ENCODE measurements at places on chromosomes 7 and 10.

- DNase-seq: no peak
Observed at GRCh38 chr7:49821181-49821580, 47.7 kb downstream of the VWC2 start.

GRCh38 chr10:88765816-88766215 is 6.0 kb downstream of the LIPN start:
- DNase-seq: no peak

GRCh38 chr10:61719906-61720305 is 57.2 kb downstream of the CABCOCO1 start:
- no peak for DNase-seq

GRCh38 chr7:155295511-155295910 is 2.2 kb upstream of the INSIG1 start:
- DNase-seq: no peak

DNA sequence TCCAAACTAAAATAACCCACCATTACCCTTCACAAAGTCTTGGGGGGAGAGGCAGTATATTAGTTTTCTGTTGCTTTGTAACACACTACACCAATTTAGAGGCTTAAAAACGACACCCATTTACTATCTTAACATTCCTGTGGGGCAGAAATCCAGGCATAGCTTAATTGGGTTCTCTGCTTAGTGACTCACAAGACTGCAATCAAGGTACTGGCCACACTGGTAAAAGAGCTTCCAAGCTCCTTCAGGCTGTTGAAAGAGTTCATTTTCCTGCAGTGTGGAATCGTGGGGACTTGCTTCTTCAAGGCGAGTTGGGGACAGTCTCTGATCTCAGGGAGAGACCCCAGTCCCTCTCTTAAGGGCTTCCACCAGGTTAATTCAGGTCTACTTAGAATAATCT is 139.1 kb downstream of the XPNPEP1 start:
- DNase-seq: no peak

- no peak for DNase-seq
Observed at GRCh38 chr10:124303662-124304418, 114.9 kb downstream of the OAT start.

- DNase-seq: peak; percentile 27
Observed at GRCh38 chr7:94763268-94763667, 107.3 kb upstream of the SGCE start.

DNA sequence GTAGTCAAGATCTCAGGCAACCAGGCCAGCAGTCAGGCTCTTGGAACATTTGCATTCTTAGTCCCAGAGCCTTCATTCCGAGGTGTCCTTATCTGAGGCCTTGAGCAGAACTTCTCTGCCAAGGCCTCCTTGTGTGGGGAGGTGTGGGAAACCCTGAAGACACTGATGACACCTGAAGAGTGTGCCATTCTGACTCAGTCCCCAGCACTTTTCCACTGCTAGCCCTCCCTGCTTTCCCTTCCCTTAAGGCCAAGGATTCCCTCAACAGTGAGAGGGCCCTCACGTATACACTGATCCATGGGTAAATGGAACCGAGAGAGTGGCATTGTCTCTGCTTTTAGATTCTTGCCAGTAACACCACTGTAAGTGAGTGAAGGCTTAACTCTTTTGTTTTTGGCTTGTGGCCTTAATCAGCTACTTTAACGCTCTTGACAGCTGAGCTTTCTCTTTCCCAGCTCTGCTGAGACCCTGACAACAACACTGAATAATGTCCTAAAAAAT is 30.3 kb downstream of the TRDMT1 start:
- no peak for DNase-seq

DNA sequence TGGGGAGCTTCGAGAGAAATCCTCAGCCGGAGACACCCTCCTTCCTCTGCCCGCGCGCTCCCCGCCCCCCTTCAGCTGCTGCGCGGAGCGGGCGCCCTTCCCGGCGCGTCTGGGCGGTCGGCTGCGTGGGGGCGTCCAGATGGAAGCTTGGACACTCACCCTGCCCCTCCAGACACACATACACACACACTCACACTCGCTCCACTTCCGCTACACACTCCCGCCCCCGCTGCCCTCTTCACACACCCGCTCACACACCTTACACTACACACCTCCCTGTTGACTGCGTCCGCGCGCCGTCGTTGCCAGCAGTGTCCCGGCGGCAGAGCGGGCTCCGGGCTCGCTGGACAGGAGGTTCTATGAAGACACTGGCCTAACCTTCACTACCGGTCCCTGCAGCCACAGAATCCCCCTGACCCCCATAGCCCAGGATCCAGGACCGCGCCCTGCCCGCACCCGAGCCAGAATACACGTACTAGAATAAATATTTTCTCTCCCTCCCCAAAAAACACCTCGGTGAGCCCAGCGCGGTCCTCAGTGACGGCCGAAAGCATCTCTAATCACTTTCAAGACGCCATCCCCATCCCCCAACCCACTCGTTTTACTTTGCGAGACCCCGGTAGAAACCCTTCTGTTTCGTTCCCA is 1.1 kb upstream of the EGR2 start:
- no peak for DNase-seq

GRCh38 chr10:75422913-75423312 is 8.5 kb upstream of the LRMDA start:
- DNase-seq: no peak

DNA sequence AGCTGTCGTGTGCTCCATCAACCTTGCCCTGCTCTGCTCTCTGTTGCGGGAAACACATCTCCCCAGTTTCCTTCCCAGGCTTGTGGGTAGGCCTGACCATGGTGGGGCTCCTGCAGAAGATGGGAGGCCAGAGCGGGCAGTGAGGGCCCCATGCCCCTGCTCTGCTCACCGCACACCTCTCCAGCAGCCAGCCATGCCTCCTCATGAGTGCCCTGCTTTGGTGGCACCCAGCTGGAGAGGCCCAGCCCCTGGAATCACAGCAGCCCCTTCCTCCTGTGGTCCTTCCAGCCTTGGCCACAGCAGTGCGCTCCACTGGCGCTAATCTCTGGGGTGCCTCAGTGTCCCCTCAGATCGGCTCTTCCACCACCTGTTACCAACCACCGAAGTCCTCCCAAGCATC is 4.2 kb upstream of the OPN4 start:
- no peak for DNase-seq

DNA sequence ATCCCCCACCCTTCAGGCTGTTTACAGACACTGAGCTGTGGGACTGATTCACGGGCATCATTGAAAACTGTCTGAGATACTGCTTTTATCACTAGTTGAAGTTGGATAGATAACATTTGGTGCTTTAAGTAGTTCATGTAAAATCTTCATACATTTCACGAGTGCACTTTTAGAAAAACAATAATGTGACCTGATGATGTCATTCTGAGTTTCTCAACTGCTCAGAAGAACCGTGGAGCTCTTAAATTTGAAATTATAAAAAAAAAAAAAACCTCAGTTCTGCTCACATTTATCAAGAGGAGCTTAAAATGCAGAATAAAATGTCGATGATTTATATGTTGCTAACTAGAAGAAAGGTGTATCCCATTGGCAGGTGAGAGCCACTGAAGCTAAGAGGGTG is 81.5 kb downstream of the GALNT11 start:
- no peak for DNase-seq

DNA sequence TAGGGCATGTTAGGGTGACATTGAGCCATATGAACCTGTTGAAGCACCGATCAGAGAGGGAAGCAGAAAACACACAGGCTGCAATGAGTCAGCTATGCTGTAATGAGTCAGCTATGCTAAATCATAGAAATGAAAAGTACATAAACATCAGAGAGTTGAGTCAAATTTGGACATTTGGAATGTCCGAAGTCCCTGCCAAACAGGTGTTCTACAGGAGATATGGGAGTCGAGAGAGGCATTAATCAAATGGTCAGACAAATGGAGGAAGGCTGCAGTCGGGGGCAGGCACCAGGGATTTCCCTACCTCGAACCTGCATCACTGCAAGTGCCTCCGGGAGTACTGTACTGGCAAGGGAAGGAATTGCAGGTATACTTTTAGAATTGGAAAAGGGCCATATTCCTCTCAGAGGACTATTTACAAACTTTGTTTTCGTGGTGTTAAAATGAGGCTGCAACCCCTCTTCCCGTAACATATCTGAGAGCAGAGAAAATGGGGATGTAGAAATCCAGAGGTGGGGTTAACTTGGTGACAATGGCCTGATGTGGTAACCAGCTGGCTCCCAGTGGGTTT is 8.8 kb upstream of the ZC3HAV1 start:
- DNase-seq: no peak

GRCh38 chr10:127887541-127888415 is 5.0 kb downstream of the CLRN3 start:
- no peak for DNase-seq

- DNase-seq: no peak
Observed at GRCh38 chr7:70410134-70410750, 721.7 kb upstream of the GALNT17 start.

- no peak for DNase-seq
Observed at GRCh38 chr10:71603150-71603549, 116.4 kb downstream of the C10orf105 start.

GRCh38 chr10:67171970-67172369 is 246.1 kb downstream of the LRRTM3 start:
- no peak for DNase-seq

All from brain pericyte (primary cell).